ENCODE measurements at places on chromosomes 3 and 15.

DNA sequence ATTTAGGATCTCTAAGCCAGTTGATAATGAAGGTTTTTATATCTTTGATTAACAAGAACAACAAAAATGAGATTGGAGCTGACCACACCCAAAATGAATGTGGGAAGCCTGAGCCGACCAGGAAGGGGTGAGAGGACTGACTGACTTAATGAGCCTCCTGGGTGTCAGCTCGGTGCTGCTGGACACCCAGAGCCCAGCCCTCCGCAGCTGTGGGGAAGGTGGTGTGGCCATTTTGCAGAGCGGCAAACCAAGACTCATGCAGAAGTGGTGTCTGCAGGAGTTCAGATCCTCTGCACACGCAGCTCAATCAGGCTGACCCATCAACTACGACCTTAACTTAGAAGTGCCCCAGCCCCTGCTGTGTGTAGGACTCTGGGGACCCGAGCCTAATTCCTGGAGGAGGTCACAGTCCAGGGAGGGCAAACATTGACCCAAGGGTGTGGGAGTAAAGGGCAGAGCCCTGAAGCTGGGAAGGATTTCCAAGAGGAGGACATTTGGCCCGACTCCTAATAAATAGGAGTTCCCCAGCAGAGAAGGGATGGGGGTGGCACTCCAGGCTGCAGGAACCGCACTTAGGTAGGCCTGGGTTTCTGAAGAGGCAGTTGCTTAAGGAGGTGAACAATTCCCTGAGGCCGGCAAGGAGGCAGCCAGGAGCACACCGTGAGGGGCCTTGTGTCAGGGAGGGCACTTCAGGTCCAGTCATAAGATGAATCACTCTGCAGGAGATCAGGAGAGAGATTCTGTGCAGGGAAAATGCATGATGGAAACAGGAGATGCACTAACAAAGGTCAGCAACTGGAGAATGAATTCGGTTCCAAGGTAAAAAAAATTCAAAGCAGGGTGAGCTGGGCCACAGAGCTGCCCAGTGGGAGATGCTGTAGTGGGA, 197.1 kb upstream of the TPM1 start:
- no peak for DNase-seq

DNA sequence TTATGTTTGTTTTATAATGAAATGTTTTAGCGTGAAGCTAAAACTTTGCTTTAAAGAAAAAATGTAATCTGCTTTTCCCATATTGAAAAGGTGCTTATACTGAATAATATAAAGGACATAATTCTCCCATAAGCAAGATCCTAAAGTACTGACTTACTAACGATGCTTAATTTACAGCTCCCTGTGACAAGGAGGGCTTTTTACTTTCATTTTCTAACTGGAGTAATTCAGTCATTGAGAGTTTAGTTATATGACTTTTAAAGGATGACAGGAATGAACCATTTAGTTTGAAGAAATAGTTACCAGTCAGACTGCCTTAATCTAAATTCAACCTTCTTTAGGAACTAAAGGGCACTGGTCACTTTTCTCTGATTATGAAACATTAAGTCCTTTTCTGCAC, 19.3 kb upstream of the ZPLD1 start:
- DNase-seq, result no peak

GRCh38 chr3:154898916-154899315, 181.2 kb upstream of the MME start:
- DNase-seq, result no peak

DNA sequence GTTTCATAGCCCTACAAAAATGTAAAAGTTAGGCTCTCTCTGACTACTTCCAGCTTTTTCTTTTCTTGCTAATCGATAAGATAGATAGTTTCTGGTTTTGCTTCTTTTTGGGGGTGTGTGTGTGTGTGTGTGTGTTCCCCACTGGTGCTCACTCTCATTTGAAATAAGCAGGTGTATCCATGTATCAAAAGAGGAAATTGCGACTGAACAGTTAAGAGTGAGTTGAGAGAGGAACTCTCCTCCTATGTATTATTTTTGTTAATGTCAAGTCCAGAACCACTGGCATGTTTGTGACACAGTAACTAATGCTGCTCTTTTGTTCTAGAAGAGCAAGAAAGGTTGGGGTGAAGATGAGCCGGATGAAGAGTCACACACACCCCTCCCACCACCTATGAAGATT, 96.7 kb upstream of the UMPS start:
- no peak for DNase-seq

Measured in activated CD8-positive, alpha-beta memory T cell treated with anti-CD3 and anti-CD28 coated beads for 4 hours (primary cell).